Thyroid gland (tissue), 4 donors: ENCODE measurements at places on chromosomes 1 and 21.

- peaks cover 26% of the 10 kb centered on the region for H3K4me1 ChIP-seq
- DNase-seq: peak; percentile 91
- H3K36me3 ChIP-seq: no peaks in the 10 kb centered on the region
Measured at GRCh38 chr1:17531682-17532487, 7.6 kb upstream of the ARHGEF10L start.

DNA sequence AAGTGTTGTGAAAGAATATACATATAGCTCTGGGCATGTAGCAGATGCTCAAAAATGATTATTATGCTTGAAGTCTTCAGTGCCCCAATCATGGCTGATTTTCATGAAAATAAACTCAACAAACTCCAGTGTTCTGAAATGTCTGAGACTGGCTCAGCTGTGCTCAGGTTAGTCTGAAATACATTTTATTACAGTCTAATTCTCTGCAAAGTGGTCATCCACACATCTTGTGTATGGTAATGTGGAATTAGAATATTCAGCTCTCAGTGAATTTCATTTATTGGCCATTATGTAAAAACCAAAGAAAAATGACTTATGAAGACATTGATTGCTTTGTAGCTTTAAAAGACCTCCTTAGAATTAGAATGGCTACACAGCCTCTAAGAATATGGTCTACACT lies 109.9 kb downstream of the DISC1 start:
- no peak for DNase-seq
- no peaks in the 10 kb centered on the region for H3K27me3 ChIP-seq
- no peak overlapping the region for H3K4me3 ChIP-seq
- no peaks in the 10 kb centered on the region for H3K4me1 ChIP-seq

DNA sequence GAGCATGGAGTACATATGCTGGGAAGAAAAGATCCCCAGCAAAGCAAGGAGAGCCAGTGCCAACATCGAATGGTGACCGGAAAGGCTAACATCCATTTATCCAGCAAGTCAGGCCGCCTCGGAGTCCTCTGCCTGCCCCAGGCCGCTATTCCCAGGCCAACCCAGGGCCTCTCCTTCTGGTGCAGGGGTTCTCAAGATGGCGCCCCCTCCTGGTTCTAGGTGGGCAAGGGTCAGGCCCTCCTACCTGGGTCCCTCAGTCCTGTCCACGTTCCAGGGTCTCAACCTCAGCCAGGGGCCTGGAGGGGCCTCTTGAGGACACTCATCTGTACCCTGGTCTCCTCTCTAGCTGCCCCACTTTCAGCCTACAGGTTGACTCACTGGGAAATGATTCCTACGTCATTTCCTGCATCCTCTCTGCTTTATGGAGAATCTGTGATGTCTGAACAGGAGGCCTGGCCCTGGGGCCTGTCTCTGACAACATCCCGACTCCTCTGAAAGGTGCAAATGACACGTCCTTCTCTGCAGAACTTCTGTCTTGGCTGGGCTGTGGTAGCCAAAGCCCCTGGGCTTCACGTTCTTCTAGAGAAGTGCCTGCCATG lies 145.3 kb downstream of the PSMG1 start:
- peaks cover 20% of the 10 kb centered on the region for H3K4me1 ChIP-seq
- no peak overlapping the region for H3K4me3 ChIP-seq
- H3K27me3 ChIP-seq: no peaks in the 10 kb centered on the region
- H3K27ac ChIP-seq: no peak overlapping the region

- no peak overlapping the region for H3K27ac ChIP-seq
- H3K4me1 ChIP-seq: no peaks in the 10 kb centered on the region
- no peaks in the 10 kb centered on the region for H3K27me3 ChIP-seq
- DNase-seq: no peak
- no peak overlapping the region for H3K4me3 ChIP-seq
Measured at GRCh38 chr1:33143698-33144097, 38.1 kb downstream of the TRIM62 start.

- H3K27me3 ChIP-seq: no peaks in the 10 kb centered on the region
- H3K4me1 ChIP-seq: no peaks in the 10 kb centered on the region
- no peak for DNase-seq
- no peak overlapping the region for H3K27ac ChIP-seq
- H3K4me3 ChIP-seq: no peak overlapping the region
Measured at GRCh38 chr1:223216531-223217205, 73.6 kb upstream of the TLR5 start.

DNA sequence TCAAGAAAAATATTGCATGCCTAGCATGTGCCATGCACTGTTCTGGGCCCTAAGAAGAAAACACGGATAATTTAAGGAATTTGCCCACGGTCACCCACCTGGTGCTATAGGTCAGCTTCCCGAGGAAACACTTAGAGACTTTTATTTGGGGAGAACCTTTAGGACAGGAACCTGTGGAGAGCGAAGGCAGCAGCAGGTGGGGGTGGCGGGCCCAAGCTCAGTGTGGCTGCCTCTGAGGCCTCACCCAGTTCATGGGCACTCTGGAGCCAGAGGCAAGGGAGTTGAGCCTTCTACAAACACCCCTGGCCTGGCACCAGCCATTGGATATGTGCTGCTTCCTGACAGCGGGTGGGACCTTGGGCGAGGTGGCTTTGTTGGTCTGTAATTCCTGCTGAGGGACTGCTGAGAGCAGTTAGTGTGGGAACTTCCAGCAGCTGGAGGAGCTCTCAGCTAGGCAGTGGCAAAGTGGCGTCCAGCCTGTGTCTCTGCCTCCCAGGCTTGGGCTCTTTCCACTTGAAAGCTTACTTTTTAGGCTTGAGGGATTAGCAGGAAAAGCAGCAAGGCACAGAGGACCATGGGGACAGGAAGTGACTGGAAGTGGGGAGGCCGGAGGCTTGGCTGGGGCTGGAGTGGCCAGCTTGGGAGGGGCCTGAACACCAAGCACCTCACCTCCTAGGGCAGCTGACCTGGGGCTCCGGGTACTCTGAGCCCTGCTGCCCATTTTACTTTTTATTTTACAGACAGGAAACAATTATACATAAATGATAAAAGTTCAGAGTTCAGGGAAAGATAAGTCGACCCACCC lies 19.1 kb downstream of the MRPL37 start:
- H3K27me3 ChIP-seq: no peaks in the 10 kb centered on the region
- H3K27ac ChIP-seq: peak overlapping the region; percentile 7
- DNase-seq: peak; percentile 65

DNA sequence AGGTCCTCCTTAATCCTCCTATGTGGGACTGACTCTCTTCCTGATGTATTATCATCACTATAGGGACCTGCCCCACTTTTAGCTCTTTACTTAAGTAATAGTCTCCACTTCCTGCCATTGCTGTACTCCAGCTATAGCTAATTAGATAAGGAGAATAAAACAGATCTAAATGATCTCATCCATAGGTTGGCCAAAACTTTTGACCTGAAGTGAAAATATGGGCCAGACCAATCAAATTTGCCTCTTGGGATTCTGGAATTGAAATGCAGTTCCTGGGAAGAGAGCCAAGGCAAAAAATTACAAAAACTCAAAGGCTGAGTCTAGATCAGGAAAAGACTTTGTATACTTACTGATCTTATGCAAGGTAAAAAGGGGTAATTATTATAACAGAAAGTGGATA lies 36.1 kb upstream of the PDE4B start:
- no peak overlapping the region for H3K4me3 ChIP-seq
- H3K27ac ChIP-seq: no peak overlapping the region
- H3K36me3 ChIP-seq: no peaks in the 10 kb centered on the region
- H3K4me1 ChIP-seq: no peaks in the 10 kb centered on the region
- DNase-seq: no peak

DNA sequence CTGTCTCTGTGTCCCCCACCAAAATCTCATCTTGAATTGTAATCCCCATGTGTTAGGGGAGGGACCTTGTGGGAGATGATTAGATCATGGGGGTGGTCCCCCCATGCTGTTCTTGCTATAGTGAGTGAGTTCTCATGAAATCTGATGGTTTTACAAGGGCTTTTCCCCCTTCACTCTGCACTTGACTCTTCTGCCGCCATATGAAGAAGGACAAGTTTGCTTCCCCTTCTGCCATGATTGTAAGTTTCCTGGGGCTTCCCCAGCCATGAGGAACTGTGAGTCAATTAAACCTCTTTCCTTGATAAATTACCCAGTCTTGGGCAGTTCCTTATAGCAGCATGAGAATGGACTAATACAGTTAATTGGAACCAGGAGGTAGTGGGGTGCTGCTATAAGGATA lies 137.1 kb upstream of the RAB4A start:
- H3K4me1 ChIP-seq: peaks cover 5% of the 10 kb centered on the region
- H3K27ac ChIP-seq: no peak overlapping the region
- H3K4me3 ChIP-seq: no peak overlapping the region
- H3K36me3 ChIP-seq: no peaks in the 10 kb centered on the region
- DNase-seq: no peak
- H3K27me3 ChIP-seq: no peaks in the 10 kb centered on the region
